Activated naive CD4-positive, alpha-beta T cell treated with anti-CD3 and anti-CD28 coated beads, Interleukin-2, amount 50 U/mL, for 72 hours (primary cell): ENCODE measurements at places on chromosomes 1 and 21.

DNA sequence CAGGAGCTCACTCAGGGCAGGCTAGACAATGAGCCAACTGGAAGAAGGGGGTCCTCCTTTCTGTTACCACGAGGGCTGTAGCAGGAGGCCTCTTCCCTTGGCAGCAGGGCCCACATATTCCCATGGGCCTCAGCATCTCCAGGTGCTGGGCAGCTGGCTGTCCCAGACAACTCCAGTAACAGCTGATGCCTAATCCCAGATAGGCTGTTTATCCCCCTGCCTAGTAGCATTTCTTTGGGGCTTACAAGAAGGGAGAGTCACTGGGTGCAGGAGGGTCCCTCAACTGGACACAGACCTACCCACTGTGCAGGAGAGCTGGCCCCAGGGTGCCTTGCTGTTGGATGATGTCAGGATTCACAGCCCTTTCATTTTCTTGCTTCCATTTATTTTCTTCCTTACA lies 278.2 kb downstream of the DSCAM start:
- no peak for DNase-seq

- DNase-seq, result no peak
Observed at GRCh38 chr1:181010789-181011188, 11.9 kb downstream of the STX6 start.

GRCh38 chr1:71298633-71299032 lies 217.8 kb upstream of the ZRANB2 start:
- DNase-seq, result no peak

- DNase-seq, result no peak
Observed at GRCh38 chr21:44458971-44459711, 3.8 kb downstream of the LRRC3 start.

- DNase-seq, result no peak
Observed at GRCh38 chr1:64122588-64122987, 80.8 kb upstream of the UBE2U start.

- DNase-seq, result no peak
Observed at GRCh38 chr1:108033550-108033951, 68.6 kb upstream of the VAV3 start.

DNA sequence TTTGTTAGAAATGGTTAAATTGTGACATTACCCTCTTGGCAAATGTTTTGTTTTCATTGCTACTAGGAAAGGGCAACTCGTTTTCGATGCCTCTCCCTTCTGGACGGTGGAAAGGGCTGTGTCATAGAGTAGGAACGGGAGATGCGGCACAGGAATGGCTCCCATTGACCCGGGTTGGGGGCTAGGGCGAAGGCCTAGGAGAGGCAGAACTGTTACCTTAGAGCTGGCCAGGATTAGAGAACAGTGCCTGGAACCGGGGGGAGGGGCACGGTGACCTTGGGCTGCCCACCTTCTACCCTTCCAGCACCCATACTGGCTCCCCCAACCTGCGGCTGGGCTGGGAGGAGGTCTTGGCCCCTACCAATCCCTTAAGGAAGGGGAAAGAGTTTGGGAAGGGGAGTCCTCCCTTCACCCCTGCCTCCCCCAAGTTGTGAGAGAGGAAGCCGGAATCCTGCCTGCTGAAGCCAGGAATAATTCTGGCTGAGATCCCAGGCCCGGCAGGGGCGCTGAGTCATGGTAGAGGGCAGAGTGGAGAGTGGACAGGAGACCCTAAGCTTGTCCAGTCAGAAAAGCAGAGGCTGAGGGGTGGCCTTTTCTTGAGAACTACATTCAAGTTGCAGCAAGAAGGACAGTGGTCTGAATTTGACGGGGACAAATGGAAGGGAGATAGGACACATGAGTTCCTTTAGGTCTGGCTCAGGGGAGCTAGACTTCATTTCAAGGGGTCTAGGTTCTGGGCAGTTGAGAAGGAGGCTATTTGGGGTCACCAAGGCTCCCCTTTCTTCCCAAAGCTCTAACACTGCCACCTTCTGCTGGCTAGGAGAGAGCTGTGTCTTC lies 8.2 kb downstream of the LMNA start:
- DNase-seq, result no peak

- DNase-seq, result no peak
Observed at GRCh38 chr1:173414136-173414535, 63.0 kb upstream of the PRDX6 start.

DNA sequence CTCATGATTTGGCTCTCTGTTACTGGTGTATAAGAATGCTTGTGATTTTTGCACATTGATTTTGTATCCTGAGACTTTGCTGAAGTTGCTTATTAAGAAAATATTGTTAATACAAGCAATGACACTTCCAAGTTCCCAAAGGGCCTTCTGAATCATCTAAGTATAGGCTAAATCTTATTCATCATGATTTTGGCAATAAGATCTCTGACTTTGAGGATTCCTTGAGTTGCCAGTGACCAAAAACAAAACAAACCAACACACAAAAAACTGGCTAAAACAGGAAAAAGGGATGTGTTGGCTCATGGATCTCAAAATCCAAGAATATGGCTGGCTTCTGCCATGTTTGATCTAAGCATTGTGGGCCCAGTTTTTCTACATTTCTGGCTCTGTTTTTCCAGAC lies 163.4 kb downstream of the HHIPL2 start:
- no peak for DNase-seq

- no peak for DNase-seq
Observed at GRCh38 chr1:31580513-31580870, 4.2 kb downstream of the TINAGL1 start.

DNA sequence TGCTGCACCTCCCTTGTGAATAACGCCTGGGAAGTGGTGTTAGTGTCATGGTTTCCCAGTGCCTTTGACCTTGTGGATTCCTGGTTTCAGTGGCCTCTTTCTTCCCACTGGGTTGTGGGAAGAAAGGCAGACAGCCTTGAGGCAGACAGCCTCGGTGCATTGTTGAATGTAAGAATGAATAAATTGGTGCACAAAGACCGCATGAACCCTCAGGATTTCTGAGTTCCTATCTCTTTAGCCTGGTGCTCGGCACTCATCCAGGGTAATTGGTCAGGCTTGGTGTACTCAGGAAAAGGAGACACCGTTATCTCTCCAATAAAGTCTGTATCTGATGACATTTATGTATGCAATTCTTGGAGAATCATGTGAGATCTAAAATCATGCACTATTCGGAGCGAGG lies 5.1 kb downstream of the ZNF362 start:
- no peak for DNase-seq

DNA sequence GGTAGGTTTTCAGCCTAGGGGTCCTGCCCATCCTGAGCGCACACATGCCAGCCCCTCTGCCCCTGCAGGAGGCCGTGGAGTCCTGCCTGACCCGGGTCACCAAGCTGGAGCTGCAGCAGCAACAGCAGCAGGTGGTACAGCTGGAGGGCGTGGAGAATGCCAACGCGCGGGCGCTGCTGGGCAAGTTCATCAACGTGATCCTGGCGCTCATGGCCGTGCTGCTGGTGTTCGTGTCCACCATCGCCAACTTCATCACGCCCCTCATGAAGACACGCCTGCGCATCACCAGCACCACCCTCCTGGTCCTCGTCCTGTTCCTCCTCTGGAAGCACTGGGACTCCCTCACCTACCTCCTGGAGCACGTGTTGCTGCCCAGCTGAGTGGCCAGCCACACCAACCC lies 44.0 kb downstream of the TMCC2 start:
- no peak for DNase-seq

GRCh38 chr21:39637197-39637970 lies 24.6 kb downstream of the B3GALT5 start:
- DNase-seq, result no peak

DNA sequence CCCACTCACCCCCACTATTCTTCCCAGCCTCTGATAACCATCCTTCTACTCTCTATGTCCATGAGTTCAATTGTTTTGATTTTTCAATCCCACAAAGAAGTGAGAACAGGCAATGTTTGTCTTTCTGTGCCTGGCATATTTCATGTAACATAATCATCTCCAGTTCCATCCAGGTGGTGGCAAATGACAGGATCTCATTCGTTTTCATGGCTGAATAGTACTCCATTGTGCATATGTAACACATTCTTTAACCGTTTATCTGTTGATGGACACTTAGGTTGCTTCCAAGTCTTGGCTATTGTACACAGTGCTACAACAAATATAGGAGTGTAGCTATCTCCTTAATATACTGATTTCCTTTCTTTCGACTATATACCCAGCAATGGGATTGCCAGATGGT lies 169.3 kb upstream of the NFIA start:
- DNase-seq, result no peak

DNA sequence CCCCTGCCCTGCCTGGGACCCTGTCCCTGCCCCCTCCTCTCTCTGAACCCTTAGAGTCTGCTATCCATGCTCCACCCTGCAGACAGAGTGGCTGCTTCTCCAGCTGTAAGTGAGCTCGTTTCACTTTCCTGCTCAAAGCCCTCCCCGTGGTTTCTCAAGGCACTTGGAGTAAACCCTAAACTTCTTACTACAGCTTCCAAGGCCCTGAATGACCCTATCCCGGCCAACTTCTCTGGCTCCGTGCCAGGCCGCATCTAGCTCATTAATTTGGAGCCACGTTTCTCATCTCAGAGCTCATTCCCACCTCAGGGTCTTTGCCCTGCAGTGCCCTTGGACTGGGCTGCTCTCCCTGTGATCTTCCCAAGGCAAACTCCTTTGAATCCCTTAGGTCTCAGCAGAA lies 235.1 kb upstream of the RUNX1 start:
- no peak for DNase-seq

DNA sequence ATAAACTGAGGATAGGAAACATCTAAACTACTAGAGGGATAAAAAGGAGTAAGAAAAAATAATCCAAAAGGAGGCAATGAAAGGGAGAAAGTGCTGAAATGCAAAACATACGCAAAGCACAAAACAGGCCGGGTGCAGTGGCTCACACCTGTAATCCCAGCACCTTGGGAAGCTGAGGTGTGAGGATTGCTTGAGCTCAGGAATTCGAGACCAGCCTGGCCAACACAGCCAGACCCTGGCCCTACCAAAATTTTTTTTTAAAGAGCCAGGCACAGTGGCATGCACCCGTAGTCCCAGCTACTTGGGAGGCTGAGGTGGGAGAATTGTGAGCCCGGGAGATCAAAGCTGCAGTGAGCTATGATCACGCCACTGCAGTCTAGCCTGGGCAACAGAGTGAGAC lies 10.5 kb downstream of the SPOCD1 start:
- no peak for DNase-seq

- DNase-seq, result no peak
Observed at GRCh38 chr1:114627107-114627506, 42.7 kb downstream of the DENND2C start.

- DNase-seq, result no peak
Observed at GRCh38 chr1:15258833-15259621, 12.0 kb downstream of the FHAD1 start.

DNA sequence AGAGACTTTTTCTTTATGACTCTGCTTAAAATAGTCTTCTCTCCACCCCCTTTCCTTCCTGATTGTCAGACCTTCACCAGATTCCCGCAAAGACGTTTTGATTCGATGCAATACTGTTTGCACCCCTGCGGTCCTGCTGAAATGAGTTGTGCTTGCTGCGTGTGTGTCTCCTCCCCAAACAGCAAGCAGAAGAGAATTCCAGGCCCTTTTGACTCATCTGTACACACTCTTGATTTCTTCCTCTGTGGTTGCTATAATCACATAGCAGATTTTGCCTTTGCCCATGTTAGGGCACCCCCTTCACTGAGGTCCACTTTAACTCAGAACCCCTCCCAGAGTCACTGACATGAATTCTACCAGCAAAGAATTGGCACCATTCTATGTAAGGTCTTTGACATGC lies 136.5 kb downstream of the ZZZ3 start:
- no peak for DNase-seq

DNA sequence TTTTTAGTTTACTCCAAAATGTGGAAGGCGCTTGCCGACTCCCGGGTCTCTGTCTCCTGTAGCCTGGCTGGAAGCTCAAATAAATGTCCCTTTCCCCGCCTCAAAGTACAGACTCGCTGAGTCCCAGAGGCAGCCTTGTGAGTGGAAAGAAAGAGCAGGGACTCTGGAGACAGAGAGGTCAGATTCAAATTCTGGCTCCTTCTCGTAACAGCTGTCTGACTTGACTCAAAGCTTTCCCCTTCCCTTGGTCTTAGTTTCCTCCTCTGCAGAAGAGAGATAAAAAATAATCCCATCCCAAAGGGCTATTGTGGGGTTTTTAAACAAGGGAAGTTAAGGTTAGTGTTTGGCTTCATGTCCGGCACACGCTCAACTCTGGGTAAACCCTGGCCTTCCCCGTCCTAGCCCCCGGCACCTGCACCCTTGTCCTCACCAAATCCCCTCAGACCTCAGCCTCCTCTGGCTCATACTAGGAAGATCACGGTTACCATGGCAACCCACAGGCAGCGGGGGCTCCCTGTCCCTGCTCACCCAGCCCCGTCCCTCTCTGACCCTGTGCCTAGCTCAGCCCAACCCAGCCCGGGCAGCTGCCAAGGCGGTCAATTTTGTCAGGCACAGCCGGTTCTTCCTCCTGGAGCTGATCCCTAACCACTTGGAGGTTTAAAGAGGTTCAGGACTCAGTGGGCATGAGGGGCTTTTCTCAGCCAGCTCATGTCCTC lies 49.2 kb upstream of the IGSF21 start:
- DNase-seq, result no peak

GRCh38 chr21:41678016-41678923 lies 88.6 kb downstream of the RIPK4 start:
- DNase-seq, result no peak

DNA sequence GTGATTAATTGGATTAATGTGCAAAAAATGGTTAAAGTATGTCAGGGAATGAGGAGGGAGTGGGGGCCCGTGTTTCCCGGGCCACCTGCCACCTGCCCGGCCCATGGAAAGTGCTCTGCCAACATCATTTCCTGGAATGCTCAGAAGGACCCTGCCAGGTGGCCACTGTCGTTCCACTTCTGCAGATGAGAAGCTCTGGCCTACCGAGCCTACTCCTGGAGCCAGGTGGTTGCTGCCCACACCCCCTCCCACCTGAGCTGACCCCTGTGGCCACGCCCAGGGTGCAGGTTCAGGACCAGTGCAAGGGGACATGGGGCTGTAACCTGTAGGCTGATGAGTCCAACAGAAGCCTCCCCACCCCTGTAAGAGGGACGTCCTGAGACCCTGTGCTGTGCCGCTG lies 99.7 kb downstream of the PRDM16 start:
- no peak for DNase-seq

GRCh38 chr21:28884481-28884880 lies 108.2 kb downstream of the LTN1 start:
- no peak for DNase-seq

GRCh38 chr1:209155546-209155945 lies 428.0 kb upstream of the CAMK1G start:
- DNase-seq, result no peak

DNA sequence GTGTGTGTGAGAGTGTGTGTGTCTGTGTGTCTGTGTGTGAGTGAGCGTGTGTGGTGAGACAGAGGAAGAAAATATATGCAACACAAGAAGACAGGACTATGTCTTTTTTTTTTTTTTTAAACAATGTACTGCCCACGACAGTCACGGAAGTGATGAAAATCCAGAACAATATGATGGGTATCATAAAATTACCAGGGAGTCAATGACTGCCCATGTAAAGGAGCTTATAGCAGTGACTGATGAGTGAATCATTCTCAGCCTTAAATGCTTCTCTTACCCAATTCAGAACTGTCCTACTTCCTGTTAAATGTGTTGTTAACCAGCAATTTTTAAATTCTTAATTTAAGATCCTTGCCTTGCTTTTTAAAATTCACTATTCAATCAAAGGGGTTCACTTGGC lies 46.6 kb downstream of the RGS7 start:
- DNase-seq, result no peak

GRCh38 chr21:33362044-33362555 lies 37.3 kb downstream of the IFNAR1 start:
- peak; percentile 56 for DNase-seq

- no peak for DNase-seq
Observed at GRCh38 chr1:173005196-173005864, 45.4 kb downstream of the TNFSF18 start.

- no peak for DNase-seq
Observed at GRCh38 chr1:25932321-25932720, 26.1 kb upstream of the STMN1 start.

GRCh38 chr1:42736152-42736551 lies 3.9 kb downstream of the CLDN19 start:
- DNase-seq, result no peak
